Iris pigment epithelial cell (primary cell): ENCODE measurements at places on chromosomes 1 and 21.

DNA sequence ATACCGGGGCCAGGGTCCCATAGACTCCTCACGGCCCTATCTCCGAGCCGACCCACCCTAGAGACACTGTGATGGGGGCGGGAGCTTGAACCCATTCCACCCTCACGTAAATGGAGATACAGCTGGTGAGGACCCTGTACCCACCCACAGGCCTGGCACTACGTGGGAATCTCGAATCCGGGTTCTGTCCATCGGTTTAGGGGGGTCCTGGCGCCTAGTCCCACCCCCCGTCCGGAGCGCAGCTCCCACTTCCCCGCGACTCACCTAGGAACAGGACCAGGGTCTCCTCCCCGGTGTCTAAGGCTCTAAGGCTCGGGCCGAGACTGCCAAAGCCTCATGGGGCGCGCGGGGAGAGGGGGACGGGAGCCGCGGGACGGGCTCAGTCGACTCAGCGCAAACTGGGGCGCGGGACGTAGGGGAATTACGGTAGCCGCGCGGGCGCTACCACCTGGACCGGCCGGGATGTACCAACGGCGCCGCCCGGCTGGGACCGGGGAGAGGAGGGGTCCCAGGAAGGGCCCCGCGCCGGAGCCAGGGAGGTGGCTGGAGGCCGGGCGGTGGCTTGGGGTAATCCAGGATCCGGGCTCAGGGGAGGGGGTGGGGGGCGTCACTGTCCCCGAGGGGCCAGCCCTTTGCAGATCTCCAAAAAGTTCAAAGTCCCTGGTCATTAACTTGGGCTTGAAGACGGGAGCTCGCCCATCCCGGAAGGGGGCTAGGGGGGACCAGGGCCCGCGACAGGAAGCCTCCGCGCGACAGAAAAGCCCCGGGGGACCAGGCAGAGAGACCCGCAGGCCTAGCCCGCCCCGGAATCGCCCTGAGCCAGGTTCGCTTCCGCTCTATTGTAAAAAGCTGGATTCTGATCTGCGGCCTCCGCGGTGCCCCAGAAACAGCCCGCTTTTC lies 1.0 kb downstream of the PLEKHG5 start:
- peak; percentile 78 for DNase-seq

DNA sequence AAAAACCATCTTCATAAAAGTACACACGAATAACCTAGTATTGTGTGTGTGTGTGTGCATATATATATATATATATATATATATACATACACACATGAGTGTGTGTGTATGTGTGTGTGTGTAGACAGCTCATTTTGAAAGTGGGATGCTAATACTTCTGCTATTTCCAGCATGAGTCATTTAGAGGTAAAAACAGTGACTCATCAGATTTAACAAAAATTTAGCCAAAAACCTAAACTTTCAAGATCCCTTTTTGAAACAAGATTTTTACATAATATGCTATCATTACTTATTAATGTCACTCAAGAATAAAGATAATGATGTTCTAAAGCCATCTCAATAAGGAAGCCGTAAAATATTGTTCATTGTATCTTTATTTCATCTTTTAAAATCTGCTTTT lies 35.6 kb upstream of the ADGRL4 start:
- DNase-seq = peak; percentile 72

GRCh38 chr1:223123011-223123610 lies 19.9 kb downstream of the TLR5 start:
- DNase-seq = no peak

GRCh38 chr1:180458807-180459206 lies 43.6 kb downstream of the ACBD6 start:
- no peak for DNase-seq

DNA sequence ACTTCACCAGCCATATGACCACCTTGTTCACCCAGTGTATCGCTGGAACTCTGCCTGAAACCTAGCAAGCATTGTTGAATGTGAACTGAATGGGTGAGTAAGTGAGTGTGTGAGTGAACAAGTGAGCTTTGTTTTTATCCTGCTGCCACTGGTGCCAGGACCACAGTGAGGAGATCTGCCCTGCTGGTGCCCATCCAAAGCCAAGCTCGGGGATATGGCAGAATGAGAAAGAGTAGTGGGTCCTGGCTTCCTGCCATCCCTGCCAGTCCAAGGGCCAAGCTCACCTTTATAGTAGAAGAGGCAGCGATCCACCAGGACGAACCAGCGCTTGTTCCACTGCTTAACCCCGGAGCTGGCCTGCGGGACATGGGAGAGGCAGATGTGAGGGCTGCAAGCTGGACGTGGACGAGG lies 53.4 kb upstream of the GOLT1A start:
- DNase-seq = no peak

DNA sequence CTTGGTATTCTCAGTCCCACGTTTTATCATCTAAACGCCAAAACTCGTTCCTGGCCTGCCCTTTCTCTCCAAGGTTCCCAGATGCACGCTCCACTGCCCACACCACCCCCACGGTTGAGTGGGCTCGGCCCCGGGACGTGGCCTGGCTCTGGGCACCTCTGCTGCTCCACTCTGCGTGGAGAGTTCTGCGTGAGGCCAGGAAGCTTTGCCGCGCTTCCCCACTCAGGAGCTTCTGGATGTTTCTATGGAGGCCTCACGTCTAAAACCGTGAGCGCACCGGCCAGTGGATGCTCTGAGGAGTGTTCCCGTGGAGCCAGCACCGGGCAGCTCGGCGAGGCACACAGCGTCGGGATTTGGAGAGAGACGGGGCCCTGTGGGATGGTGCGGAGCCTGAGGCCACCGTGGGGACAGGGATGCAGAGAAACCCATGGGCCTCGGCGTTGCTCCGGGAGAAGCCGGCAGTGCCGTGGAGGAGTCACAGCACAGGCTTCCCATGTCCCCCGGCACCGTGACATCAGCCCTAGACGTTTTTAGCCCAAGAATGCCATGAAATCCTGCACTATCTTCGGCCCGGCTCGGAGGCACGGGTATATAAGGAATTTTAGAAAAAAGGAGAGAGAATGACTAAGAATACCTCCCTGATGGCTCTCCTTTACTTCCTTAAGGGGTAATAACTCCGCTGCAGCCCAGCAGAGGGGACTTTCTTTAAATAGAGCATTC lies 125.9 kb downstream of the PRDM16 start:
- no peak for DNase-seq

GRCh38 chr1:111569913-111570312 lies 49.7 kb upstream of the RAP1A start:
- no peak for DNase-seq

- no peak for DNase-seq
Measured at GRCh38 chr1:9362488-9362887, 69.8 kb downstream of the SPSB1 start.

- no peak for DNase-seq
Measured at GRCh38 chr1:88311265-88311664, 372.8 kb upstream of the PKN2 start.

DNA sequence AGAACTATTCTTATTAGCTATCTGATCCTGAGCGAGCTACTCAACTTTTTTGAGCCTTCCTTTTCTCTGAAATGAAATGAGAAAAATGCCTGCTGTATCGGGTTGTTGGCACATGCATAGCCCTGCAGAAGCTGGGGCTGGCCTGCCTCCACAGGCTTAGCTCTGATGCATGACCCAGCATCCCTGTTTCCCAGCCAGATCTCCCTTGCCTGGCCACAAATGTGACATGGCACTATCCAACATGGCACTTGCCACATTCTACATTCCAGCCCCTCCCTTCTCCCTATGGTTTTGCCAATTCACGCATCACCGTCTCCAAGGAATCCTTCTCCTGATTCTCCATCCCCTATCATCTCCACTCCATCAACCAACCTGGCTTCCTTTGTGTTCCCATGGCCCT lies 13.8 kb downstream of the RNU5D-1 start:
- DNase-seq = no peak

- no peak for DNase-seq
Measured at GRCh38 chr1:116390195-116390594, 17.2 kb downstream of the ATP1A1 start.

GRCh38 chr1:119631433-119632102 lies 16.5 kb downstream of the ZNF697 start:
- DNase-seq = peak; percentile 72

DNA sequence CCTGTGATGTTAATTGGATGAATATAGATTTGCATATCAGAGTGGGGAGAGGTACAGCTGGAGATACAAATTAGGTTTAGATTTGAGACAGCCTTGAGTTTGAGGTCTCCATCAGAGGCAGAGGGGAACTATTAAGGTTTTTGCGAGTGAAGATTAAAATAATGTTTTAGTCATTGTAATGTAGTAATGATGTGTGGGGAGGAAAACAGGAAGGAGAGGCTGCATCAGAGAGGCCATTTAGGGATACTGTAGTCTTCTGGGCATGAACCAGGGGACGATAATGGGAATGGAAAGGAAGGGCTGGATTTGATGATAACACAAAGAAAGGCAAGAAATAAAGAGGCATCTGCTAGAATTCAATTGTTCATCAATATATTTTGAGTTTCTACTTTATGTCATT lies 9.5 kb downstream of the CD84 start:
- no peak for DNase-seq

- DNase-seq = no peak
Measured at GRCh38 chr1:153339802-153340201, 8.8 kb downstream of the PGLYRP4 start.

DNA sequence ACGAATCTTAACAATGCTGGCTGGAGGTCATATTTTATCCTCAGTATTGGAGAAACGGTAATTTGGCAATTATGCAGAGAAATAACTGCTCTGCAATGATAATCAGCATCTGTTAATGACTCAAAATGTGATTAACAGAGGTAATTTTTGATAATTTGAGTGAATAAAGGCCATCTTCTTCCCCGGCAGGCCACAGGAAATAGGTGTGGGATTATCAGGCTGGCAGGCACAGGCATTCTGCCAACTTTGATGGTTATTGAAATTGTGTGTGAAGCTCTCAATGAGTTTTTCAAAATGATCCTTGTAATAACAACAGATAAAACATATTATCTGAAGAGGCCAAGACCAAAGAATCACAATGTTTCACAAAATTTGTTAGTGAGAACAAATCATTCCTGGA lies 309.0 kb downstream of the PTGER3 start:
- DNase-seq = no peak

GRCh38 chr1:2574350-2574749 lies 12.2 kb upstream of the PRXL2B start:
- DNase-seq = no peak

- DNase-seq = no peak
Measured at GRCh38 chr21:29725025-29725736, 214.6 kb downstream of the GRIK1 start.

DNA sequence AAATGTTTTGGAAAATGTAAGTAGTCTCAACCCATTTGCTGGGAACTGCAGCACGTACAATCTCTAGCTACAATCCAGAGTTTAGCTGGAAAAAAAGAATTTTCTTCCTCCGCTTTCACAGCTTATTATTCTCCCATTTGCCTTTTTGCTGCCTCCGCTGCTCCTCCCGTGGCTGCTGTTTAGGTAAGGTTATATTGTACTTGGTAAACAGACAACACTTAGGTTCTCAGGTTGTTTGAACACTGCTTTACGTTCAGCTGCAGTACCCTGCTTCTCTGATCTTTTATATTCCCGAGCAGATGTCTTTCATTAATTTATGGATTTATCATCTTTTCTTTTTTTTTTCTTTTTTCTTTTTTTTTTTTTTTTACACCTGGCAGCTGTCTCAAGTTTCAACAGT lies 14.3 kb downstream of the PROX1 start:
- no peak for DNase-seq

GRCh38 chr1:188782220-188782841 lies 1695.3 kb downstream of the BRINP3 start:
- peak; percentile 73 for DNase-seq

- no peak for DNase-seq
Measured at GRCh38 chr1:221778125-221778524, 36.2 kb upstream of the DUSP10 start.

DNA sequence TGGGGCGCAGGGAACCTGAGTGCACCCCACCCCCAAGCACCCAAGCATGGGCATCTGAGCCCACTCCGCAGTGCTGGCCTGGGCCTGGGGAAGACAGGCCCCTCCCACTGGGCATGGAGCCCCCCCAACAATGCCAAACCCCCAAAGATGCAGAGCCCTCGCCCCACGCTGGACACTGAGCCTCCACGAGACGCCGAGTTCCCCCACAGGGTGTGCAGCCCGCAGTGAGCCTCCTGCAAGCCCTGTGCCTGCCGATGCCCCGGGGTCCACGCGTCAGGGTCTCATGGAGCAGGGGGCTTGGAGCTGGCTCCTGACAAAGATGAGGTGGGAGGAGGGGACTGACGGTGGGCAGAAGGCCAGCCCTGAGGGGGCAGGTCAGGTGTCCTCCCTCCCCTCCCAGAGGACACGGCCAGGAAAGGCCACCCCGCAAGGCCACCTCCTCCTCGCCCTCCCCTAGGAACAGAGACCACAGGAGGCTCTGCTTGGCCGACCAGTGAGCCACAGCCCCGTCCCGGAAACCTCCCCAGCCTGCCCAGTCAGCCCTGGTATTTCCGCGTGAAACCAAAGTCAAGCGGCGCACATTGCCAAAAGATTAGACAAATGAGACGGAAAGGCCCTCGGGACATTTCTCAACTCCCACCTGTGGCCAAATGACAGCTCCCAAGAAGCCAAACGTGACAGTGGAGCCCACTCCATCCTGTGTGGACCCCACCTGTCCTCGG lies 33.4 kb downstream of the MEGF6 start:
- peak; percentile 24 for DNase-seq

DNA sequence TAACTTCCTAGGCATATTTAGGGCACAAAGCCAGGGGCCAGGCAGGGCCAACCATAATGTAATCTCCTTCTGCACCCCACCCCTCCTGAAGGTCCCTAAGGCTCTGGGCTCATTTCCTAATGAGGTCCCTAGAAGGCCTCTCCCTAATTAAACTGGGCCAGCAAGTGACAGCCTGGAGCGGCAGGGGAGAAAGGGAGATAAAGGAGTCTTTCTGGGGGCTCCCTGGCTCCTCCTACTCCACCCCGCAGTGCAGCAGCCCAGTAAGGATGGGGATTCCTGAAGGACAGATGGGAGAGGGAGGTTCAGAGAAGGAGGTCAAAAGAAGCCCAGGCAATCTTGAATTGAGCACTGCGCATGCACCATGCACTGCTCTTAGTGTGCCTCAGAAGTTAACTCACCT lies 12.8 kb downstream of the LRP8 start:
- DNase-seq = no peak

DNA sequence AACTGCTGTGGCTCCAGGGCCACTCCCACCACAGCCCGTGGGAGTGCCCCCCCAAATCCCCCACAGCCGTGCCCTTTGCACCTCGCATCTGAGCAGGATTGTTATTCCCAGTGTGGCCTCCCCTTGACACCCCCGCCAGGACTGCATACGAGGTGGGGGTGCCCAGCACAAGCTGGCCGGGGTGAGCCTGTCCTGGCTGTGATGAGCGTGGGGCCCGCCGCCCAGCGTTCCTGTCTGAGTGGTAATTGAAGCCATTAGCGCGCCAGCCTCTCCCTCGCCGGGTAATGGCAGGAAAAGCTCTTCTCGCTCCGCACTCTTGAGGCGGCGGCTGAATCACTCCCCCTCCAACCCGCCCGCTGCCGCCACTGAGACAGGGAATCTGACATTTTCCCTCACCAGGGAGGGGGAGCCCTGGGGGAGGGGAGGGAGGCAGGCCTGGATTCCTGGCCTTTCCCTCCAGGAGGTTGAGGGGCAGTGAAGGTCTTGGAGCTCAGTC lies 27.7 kb downstream of the PTPRF start:
- peak; percentile 45 for DNase-seq
